Right cardiac atrium (tissue), 5 donors: ENCODE measurements at places on chromosomes 16 and 17. TPM values are rescaled to one million over a fixed set of nuclear protein-coding genes. Genes with fewer than 3 reads are reported as not detected.

The PERCC1 gene
- 0.26 TPM for total RNA-seq

The CBX1 gene
- 35.8 TPM for total RNA-seq

The ZNF276 gene
- 15.0 TPM for total RNA-seq

The MC1R gene
- total RNA-seq: 2.6 TPM

The TNFRSF17 gene
- total RNA-seq: 0.38 TPM

The MRPL10 gene
- 37.7 TPM for total RNA-seq

The NPIPA5 gene
- total RNA-seq: 7.3 TPM

The SEPTIN12 gene
- not detected for total RNA-seq

The CHST6 gene
- 3.1 TPM for total RNA-seq

The ZNF232 gene
- total RNA-seq: 6.5 TPM

The DBF4B gene
- 5.1 TPM for total RNA-seq

The GRAP gene
- total RNA-seq: 2.8 TPM

The MBTPS1 gene
- total RNA-seq: 112 TPM

The TLCD1 gene
- total RNA-seq: 3.8 TPM
